ENCODE measurements at places on chromosomes 4 and X.
A peak's percentile ranks its signal among the peaks of the same experiment; 100 is the strongest.

DNA sequence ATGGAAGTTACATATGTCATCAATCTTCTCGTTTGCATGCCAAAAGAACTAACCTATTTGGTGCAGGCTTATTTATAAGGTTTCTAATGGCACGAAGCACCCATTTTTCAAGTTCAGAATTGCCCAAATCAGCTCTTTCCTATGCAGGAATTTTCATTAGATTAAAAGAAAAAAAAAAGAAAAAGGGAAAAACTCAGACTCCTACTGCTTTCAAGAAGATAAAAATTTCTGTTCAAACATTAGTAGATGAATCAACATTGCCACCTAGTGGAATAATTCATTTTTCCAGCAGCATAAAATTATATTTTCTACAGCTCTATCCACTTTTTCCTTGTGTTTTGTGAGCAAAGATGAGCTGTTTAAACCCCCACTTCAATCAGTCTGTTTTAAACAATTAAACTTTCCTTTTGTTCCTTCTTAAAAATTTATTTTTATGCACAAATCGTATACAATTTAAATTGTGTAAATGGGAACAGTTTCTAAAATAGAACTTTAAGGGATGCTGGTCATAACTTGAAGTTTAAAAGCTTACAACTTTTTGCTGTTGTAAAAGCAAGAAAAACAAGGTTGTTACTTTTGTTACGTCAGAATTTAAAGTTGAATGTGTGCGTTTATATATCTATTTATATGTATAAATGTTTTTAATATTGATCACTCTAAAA is 309.9 kb downstream of the ARAP2 start:
- no peak for DNase-seq

GRCh38 chr4:70452946-70453345 is 19.1 kb upstream of the MUC7 start:
- DNase-seq = no peak

DNA sequence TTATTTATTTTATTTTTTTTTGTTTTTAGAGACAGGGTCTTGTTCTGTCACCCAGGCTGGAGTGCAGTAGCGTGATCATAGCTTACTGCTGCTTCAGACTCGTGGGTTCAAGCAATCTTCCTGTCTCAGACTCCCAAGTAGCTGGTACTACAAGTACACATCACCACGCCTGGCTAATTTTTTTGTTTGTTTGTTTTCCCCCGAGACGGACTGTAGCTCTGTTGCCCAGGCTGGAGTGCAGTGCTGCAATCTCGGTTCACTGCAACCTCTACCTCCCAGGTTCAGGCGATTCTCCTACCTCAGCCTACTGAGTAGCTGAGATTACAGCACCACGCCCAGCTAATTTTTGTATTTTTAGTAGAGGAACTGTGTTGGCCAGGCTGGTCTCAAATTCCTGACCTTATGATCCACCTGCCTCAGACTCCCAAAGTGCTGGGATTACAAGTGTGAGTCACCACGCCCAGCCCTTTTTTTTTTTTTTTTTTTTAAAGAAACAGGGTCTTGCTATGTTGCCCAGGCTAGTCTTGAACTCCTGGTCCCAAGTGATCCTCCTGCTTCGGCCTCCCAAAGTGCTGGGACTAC is 32.2 kb downstream of the COPS4 start:
- no peak for DNase-seq

DNA sequence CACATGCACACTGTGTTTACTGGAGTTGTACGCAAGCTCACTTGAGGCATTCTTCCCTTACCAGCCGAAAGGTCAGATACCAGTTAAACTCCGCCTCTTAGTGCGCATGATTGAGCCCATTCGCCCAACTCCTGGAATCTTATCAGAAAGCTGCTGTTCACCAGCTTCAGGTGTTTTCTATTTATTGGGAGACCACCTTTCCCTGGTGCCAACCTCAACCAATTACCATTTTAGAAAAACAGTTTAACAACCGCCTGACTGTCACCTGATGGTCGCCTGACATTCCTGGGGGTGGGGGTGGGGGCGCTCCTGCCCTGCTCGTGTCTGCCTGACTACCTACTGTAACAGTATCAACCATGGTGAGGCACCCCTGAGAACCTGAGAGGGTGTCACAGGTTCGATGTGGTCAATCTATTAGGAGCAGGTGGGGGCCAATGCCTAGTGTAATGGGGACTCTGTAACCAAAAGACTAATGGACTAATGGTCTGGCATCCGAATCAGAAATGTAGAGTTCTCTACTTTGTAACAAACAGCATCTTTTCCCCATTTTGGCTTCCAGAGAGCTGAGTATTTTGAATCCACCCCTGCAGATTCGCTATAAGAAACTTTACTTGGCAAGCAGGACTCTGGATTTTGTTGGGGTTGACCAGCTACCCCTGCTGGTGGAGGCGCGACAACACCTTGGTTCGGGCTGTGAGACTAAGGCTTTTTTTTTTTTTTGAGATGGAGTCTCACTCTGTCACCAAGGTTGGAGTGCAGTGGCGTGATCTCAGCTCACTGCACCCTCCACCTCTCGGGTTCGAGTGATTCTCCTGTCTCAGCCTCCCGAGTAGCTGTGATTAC is 58.2 kb upstream of the ZNF157 start:
- peak; percentile 1 for DNase-seq

DNA sequence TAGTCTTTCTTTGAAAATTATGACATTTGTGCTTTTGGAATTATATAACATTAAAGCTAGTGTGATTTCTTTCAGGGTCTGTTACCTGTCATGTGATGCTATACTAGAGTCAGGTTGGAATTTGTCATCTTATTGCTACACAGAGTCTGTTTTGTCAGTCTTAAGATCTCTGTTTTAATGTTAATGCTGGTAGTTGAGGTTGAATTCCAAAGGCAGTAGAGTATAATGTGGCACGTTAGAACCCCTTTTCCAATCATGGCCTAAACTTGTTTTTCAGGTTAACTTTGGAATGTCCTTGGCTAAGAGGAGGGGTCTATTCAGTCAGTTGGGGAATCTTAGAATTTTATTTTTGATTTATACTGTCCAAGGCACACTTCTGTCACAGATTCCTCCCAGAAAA is 258.5 kb downstream of the PABPC4L start:
- DNase-seq = no peak

DNA sequence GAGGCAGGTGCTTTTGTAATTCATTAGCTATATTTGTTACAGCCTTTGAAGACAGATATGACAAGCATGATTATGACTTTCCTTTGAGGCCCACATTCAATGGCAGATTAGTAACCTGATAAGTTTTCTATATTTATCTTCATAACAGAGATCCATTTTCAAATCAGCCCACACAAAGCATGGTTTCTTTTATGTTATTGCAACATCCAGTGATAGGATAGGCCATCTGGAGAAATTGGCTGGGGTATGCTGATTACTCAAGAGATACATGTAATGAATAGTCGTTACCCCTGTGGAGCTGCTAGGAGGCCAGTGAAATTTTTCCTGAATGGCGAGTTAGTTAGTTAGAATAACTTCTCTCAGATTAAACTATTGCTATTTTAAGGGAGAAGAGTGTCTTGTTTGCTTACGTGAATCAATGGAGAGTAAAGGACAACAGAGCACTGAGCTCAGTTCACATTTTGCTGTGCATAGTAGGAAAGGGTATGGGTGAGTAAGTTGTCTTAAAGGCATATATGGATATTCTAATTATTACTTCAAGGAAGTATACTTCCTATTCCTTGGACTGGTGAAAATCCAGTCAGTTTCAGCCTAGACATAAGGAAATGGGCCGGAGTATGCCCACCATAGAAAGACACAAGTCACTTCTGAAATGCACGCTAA is 79.2 kb upstream of the DKK2 start:
- no peak for DNase-seq

DNA sequence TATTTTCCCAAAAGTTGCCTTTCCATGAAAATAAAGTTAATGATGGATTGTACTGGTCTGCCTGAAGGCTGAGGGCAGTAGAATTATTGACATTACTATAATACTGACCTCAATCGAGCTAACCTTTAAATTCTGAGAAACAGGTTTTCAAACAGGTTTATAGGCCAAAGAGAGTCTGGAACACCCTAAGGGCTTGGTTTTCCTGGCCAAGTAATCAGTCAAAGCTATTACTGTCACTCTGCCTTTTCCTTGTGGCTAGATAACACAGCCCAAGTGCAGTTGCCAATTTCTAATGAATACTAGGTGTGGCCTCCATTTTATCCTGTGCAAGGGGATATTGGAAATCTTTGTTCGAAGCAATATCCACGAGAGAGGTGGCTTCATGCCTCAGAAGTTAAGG is 75.2 kb downstream of the INTS12 start:
- DNase-seq = no peak

DNA sequence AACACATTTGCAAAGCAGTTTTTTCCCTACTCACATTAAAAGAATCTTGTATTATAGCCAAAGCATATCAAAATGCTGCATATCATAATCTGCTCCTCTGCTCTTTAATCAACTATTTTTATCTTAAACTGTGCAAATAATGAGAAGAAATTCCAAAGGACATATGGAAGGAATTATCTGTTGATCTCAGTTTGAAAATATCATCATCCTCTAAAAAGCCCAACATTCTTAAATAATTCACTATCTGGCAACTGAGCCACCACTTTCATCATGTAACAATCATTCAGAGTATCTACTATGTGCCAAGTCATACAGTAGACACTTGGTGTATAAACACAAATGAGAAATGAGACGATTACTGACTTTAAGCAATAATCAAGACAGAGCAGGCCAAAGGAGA is 63.0 kb downstream of the PRSS12 start:
- DNase-seq = no peak

DNA sequence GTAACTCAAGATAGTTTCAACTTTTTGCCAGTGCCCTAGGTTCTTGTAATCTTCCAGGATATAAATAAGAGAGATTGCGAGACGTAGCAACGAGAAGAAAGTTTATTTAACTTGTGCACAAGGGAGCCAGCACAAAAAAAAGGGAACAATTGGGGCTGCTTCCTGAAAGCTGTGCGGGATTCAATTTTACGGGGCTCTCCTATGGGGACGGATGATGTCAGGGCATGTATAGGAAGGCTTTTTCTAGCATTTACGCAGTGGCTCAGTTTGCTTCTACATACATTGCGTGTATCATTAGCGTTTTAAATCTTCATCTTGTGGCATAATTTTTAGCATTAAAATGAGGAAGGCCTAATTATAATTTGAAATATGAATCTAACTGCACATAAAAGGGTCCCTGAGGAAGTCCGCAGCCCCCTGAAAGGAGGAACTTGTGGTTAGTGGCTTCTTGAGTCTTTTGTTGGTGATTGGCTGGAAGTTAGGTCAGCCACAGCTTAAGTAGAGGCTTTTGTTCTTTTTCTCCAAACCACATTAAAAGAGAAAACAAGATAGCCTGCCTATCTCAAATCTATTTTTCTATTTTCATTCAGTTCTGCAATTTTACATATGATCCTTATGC is 668.2 kb upstream of the NDST4 start:
- DNase-seq = no peak

DNA sequence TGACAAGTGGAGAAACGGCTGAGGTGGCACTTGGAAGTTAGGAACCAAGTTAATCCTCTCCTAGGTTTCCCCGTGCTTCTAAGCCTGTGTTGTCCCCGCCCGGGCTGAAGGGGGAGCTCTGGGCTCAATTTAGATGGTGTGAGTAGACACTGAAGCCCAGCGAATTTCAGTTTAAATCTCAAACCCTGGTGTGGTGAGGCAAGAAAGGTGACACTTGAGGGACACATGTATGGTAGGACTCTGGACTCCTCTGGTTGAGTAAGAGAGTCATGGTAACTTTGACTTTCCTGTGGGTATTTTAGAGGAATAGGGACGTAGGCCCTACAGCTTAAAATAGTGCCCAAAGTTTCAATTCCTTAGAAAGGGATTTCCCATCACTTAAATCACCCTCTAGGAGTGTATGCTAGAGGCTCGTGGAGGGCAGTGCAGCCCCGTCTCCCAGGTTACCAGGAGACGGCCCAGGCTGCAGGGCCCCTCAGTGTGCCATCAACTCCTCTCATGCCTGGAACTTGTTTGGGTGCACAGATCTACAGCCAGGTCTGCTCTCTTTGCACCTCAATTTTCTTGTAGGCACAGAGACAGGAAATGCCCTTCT is 24.0 kb downstream of the HAND2 start:
- DNase-seq = peak; percentile 34

GRCh38 chr4:164154416-164154815 is 599.5 kb upstream of the SMIM31 start:
- no peak for DNase-seq

- DNase-seq = no peak
These were observed 67.6 kb downstream of the EIF4E start for GRCh38 chr4:98861100-98861884.

DNA sequence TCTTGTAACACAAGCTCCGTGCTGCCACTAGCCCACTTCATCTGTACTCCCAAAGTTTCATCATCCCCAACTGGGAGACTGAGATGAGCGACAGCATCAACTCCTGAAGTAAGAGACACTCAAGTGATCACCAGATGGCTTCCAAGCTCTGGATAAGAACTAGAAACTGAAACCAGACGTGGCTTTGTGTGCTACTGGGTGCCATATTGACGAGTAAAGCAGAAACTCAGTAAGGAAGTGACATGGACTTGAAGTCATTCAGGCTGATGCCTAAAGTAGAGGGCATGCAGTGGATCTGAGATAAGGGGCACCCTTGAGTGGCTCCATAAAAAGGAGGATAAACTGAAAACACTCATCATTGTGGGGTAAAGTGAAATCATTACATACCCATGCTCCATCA is 72.4 kb downstream of the PCYT1B start:
- DNase-seq = no peak

DNA sequence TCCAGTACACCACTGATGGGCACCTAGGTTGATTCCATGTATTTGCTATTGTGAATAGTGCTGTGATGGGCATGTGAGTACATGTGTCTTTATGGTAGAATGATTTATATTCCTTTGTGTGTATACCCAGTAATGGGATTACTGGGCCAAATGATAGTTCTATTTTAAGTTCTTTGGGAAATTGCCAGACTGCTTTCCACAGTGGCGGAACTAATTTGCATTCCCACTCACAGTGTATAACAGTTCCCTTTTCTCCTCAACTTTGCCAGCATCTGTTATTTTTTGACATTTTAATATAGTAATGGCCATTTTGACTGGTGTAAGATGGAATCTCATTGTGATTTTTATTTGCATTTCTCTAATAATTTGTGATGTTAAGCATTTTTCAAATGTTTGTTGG is 25.9 kb downstream of the CC2D2A start:
- DNase-seq = no peak

DNA sequence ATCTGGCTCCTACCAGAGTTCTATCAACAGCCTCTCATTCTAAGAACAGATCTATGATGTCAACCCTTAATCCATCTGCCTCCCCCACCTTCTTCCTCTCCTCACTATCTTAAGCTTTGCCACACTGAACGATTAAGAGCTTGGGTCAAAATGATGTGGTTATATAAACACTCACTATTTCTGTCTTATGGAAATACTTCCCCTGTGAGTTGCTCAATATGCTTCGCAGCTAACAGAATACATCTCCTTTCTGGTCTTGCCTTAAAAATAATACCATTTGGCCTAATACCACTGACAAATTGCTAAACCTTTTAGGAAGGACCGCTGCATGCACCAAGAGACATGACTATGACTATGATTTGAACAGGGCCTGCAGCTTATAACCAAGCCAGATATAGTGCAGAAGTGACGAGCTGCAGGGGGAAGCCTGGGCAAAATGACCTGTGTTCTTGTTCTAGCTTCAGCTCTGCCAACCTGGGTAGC is 130.9 kb downstream of the RNF150 start:
- DNase-seq = no peak

Measured in hypothalamus (tissue), 51 donors.